ENCODE measurements at places on chromosomes 6 and 20. TPM values are rescaled to one million over a fixed set of nuclear protein-coding genes. Genes with fewer than 3 reads are reported as not detected.

BEND6 gene
- total RNA-seq = not detected

MYT1 gene
- total RNA-seq = not detected

- peak; percentile 89 for DNase-seq
Observed at GRCh38 chr20:50987493-50988210, 29.0 kb downstream of the MOCS3 start.

- no peak for DNase-seq
Observed at GRCh38 chr6:4031442-4031841, 47.5 kb downstream of the FAM217A start.

- no peak for DNase-seq
Observed at GRCh38 chr6:71887006-71887743, 825 bp downstream of the RIMS1 start.

DNA sequence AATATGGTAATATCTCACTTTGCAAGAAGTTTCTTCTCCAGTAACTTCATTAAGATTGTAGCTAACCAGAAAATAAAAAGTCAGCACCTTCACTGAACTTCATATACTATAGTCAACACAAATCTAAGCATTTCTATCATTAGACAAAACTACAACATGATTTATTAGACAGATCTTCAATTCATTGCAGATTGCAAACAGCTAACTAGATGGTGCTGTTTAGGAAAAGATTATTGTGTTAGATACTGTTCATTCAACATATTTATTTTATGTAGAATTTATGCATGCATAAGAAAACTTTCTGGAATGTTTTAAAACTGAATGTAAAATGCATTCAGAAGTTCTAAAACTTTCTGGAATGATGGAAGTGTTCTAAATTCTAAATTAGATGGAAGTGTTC, 442.1 kb downstream of the HTR1B start:
- no peak for DNase-seq

GRCh38 chr20:36116807-36117441, 37.6 kb upstream of the EPB41L1 start:
- DNase-seq = no peak

GRCh38 chr6:126792340-126793085, 326.0 kb upstream of the RSPO3 start:
- DNase-seq = no peak

DNA sequence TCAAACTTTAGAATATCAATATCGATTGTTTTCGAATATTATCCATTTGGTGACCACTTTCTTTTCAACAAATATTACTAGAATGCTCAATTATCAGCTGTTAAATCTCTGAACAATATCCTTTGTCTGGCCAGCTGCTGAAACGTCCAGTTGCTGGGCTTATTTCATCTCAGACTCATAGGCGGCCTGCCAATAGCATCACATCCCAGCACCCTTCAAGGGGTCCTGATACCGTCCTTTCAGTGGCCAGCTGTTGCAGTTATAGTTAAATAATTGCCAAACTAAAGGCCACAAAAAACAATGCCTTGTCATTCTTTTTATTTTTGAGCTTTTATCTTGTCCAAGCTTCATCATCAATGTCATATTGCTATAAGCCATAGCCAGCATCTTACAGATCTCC, 1006.8 kb upstream of the MANEA start:
- no peak for DNase-seq

DNA sequence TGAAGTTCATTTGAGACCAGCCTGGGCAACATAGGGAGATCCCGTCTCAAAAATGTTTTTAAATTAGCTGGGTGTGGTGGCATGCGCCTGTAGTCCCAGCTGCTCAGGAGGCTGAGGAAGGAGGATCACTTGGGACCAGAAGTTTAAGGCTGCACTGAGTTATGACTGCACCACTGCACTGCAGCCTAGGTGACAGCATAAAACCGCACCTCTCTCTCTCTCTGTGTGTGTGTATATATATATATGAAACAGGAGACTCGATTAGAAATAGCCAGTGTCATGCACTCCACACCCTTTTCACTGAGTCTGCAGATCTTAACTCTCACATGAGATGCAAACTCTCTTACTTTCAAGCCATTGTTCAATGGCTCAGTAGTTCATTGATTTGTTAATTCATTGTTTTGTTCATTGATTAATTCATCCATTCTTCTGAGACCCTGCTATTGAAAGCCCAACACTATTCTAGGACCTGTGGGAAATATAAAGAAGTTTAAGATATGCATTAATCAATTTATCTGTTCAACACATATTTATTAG, 52.4 kb upstream of the MRPS10 start:
- DNase-seq = no peak

DNA sequence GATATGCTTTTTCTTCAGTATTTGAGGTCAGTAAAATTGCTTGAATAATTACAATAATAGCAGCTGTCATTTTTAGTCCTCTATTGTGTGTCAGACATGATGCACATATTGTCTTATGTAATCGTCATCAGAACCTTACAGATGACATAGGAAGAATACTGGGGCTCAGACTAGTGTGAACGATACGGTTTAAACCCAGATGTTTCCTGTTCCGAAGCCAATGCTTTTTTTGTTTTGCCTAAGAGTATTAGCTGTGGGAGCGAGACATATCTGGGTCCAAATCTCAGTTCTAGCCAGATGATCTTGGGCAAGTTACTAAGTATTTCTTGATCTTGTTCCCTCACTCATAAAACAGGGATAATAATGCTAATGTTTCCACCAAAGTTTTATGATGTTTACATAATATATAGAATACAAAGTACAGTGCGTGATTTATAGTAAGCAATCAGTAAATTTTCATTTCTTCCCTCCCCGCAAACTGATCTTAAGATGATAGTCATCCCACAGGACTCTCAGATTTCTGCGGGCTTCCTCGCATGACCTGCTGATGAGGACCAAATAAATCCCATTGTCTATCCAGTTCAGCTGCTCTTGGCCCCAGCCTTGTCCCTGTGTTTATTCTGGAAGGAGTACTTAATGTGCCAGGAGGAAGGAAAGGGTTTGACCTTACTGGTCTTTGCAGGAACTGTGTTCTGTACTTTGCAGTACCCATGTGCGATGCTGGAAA, 98.2 kb downstream of the CAP2 start:
- peak; percentile 62 for DNase-seq

DNA sequence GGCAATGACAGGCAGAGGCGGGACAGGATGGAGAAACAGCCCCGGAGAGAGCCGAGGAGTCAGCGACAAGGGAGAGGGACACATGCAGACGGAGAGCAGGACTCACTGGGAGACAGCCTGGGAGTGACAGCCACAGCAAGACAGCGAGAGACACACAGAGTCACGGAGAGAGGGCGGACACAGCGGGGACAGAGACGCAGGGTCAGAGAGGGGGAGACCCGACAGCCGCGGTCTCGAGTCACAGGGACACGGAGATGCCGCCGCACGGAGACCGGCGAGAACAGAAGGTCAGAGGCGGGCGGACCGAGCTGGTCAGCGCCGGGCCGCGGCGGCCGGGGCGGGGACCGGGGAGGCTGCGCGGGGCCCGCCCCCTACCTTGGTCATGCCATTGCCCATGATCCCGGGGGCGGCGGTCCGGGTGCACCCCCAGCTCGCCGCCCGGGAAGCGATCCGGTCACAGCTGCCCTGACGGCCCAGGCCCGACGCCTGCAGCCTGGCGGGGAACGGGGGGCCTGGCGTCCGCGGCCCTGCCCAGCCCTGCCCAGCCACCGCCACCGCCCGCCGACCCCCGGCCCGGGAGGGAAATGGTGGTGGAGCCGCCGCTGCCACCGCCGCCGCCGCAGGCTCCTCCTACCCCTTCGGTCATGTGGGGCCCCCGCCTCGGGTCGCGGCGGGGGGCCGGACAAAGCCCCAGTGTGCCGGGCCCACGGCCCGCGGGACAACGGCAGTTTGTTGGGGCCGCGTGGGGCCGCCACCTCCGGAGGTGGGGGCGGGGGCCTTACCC, at the start of the genes DUSP15 and TTLL9:
Gene DUSP15, minus strand, starts transcription at position 586 of the 784 bp plus-strand sequence. Its CDS starts 190 bp downstream, at position 396.
Gene TTLL9, plus strand, starts transcription at position 693 of the 784 bp plus-strand sequence. CDS start 493 bp downstream, outside the sequence.
- no peak for DNase-seq

- no peak for DNase-seq
Observed at GRCh38 chr6:94213226-94213625, 793.9 kb upstream of the EPHA7 start.

DNA sequence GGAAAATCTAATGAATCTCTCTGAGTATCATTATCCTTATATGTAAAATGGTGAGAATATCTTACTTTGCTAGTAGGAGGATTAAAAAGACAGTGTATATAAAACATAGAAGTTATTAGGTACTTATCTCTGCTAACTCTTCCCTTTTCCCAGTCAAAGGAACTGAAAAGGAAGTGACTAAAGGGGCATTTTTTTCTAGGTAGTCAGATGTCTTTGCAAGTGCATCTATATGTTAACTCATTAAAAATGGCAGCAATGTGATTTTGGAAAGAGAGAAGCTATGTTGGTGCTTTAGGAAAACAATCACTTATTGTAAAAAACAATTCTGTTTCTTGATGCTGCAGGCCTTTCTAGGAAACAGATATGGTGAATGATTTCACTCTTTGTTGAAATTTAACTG, 180.9 kb downstream of the SAMD5 start:
- no peak for DNase-seq

GRCh38 chr6:1257778-1258177, 54.1 kb upstream of the FOXQ1 start:
- DNase-seq = no peak

DNA sequence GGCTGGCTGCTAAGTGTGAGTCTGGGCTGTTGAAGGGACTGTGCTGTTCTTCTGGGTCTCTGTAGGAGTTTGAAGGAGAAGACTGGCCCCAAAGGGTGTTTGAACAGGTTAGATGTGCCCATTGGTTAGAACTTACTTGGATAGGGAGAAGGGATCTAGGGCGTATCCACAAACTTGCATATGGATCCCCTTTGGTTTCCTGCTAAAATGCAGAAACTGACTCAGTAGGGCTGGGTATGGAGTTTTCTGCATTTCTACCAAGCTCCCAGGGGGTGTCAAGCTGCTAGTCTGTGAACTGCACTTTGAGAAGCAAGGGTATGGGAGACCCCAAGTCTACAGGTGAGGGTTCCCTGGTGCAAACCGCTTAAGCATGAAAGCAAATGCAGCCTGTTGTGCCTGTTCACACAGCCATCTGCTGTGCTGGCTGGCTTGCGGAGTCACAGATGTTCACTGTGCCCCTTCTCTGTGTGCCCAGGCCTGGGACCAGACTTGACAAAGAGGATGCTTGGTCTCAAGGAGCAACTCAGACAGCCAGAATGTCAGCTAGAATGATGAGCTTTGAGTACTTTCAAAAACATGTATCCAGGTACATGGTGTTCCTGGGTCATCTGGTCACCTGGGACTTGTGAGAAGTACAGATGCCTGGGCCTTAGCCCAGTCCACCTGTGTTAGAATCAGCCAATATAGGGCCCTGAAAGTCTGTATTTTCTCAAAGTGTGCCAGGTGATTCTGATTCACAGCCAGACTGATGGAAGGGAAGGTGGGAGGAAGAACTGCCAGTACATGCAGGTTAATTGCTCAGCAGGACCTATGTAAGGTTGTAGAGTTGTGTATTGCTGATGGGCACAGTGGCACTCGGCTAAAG, 7.4 kb downstream of the PPP1R16B start:
- no peak for DNase-seq

GRCh38 chr20:23920408-23921325, 41.1 kb upstream of the CST5 start:
- no peak for DNase-seq

GRCh38 chr6:33807606-33808005, 3.8 kb upstream of the MLN start:
- peak; percentile 42 for DNase-seq

GRCh38 chr6:87431263-87431662, 23.5 kb downstream of the CFAP206 start:
- DNase-seq = no peak

DNA sequence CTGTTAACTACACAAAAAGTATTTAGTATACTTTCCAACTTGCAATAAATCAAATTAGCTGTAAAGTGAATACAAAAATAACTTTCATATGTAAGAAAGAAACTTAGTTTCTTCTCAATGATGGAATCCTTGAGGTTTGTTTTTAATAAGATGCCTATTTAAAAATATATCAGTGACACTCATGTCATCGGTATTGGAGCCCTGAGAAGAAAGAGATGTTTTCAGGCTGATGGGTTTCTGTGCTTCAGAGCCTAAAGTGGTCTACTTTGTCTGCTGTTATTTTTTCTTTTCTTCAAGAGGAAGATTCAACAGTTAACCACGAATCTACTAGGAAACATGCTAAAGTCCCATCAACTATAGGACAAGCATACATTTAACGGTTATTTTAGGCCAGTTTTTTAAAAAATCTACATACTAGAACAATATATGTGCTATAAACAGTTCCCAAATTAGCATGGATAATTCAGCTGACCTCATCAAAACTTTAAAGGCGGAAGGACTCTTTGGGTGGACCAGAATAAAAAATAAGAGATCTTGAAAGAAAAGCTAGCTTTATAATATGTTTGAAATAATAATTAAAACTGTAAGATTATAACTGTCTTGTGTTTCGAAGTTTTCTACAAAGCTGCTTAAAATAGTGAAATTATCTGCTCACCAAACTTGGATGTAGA, 147.0 kb upstream of the SAMD5 start:
- no peak for DNase-seq

- peak; percentile 44 for DNase-seq
Observed at GRCh38 chr20:34891166-34892062, 15.0 kb downstream of the ACSS2 start.

GRCh38 chr6:133241086-133241900, at the start of gene EYA4:
Gene EYA4, plus strand, starts transcription at chr6:133241357. Its CDS starts 33,424 bp downstream, at chr6:133274781.
- peak; percentile 11 for DNase-seq

- no peak for DNase-seq
Observed at GRCh38 chr20:49276961-49277785, 684 bp downstream of the ZNFX1 start.

GRCh38 chr6:80969439-80969838, 783.0 kb downstream of the TENT5A start:
- no peak for DNase-seq

Data from lung microvascular endothelial cell (primary cell).